ENCODE measurements at places on chromosomes 7 and 10.

DNA sequence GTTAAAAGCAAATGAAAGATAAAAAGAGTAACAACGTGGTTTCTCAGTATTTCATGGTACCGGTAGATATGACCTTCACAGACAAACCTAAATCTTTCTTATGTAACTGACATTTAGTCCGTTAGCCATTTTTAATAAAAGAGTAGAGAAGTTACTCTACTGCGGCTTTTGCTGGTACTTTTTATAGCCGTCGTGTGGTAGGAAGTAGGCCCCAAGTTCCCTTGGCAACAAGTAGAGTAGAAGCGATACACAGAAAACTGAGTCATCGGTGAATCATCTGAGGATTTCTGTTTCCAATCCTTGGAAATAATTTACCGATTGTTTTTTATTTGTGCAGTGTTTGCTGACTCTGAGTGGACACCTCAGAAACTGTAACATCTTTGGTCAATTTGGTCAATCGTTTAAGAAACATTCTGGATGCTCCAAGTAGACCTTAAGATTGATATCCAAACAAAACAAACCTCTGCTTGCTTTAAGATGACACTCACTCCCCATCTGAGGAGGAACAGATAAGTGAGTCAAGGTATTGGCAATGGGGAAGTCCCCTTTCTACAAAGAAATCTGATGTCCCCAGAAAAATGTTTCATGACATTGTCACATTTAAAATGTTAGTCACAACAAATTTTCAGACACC lies 63.9 kb upstream of the AHR start:
- peak; percentile 87 for DNase-seq

- peak; percentile 1 for DNase-seq
These were observed 10.1 kb upstream of the ADAP1 start for GRCh38 chr7:964401-965231.

- DNase-seq: no peak
These were observed 32.3 kb downstream of the CARD11 start for GRCh38 chr7:3011211-3011852.

- DNase-seq: no peak
These were observed 263.6 kb upstream of the LRGUK start for GRCh38 chr7:133863362-133864061.

- no peak for DNase-seq
These were observed 58.2 kb upstream of the BET1 start for GRCh38 chr7:94062372-94062771.

DNA sequence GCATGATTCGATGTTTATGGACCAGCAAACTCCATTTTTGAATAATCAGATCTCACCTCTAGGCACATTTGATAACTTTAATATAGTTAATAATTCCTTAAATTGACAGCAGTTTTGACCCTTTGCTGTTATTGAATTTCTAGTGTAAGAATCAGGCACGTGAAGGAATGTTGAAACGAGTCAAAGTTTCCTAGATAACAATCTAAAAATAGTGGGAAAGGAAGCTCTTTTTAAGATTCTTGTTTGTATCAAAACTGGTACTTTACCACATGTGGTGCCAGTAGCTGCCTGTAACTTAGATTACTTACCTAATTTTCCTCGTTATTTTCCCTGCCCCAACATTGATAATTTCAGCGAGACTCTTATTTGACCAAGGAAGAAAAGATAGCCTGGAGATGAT lies 757.8 kb upstream of the KCND2 start:
- DNase-seq: no peak

GRCh38 chr7:139084709-139085108 lies 24.8 kb downstream of the ZC3HAV1 start:
- no peak for DNase-seq

GRCh38 chr7:140404565-140405065 lies 757 bp downstream of the RAB19 start:
- no peak for DNase-seq

Measured in OCI-M1 (cell line).